ENCODE measurements at places on chromosomes 2 and 18. TPM values are rescaled to one million over a fixed set of nuclear protein-coding genes. Genes with fewer than 3 reads are reported as not detected.

- H3K4me3 ChIP-seq, result no peak overlapping the region
- no peaks in the 10 kb centered on the region for H3K36me3 ChIP-seq
- no peak for DNase-seq
- no peak overlapping the region for H3K27ac ChIP-seq
- no peaks in the 10 kb centered on the region for H3K4me1 ChIP-seq
Observed at GRCh38 chr2:132884705-132885104, 214.7 kb upstream of the LYPD1 start.

G6PC2 gene
- total RNA-seq, result not detected

DNA sequence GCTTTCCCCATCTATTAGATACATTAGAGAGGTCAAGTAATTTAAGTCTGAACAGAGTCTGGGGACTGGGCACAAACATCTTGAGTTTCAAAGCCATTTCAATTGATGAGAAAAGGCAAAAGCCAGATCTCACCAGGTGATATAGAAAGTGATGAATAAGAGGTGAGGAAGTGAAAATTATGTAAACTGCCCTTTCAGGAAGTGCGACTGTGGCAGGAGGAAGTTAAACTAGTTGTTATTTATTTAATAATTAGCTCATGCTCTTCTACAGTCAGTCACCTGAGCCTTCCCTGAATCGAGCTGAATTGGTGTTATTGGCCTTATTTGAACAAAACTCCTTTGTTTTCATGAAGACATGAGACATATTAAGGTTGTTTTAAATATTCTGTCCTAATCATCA is 115.1 kb downstream of the CDH20 start:
- no peaks in the 10 kb centered on the region for H3K4me1 ChIP-seq
- H3K4me3 ChIP-seq, result no peak overlapping the region
- H3K36me3 ChIP-seq, result no peaks in the 10 kb centered on the region
- H3K27me3 ChIP-seq, result no peaks in the 10 kb centered on the region
- no peak overlapping the region for H3K27ac ChIP-seq
- no peak for DNase-seq

DNA sequence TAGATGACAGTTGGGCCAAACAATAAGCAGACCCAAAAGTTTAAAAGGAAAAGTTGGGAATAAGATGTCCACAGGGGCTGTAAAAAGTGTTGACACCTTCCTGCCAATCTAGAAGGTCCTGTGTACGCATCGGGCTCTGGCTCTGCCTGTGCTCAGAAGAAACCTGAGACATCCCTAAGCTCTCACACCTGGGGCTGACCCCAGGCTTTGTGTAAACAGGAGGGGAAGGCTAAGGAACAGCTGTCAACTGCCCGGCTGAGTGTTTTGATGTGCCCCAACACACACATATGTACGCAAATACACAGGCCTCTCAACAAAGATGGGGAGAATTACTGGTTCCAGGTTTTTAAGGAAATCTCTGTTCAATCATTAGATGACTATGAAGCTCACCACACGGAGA is 59.5 kb downstream of the TMEM131 start:
- peak overlapping the region; percentile 38 for H3K27ac ChIP-seq
- H3K27me3 ChIP-seq, result no peaks in the 10 kb centered on the region
- peaks cover 31% of the 10 kb centered on the region for H3K4me1 ChIP-seq
- no peaks in the 10 kb centered on the region for H3K36me3 ChIP-seq
- H3K4me3 ChIP-seq, result no peak overlapping the region
- DNase-seq, result peak; percentile 74

Data from spleen (tissue), 13 donors.